ENCODE measurements at places on chromosomes 6 and 20. TPM values are rescaled to one million over a fixed set of nuclear protein-coding genes. Genes with fewer than 3 reads are reported as not detected.

QKI gene
- 206 TPM for polyA plus RNA-seq

TMEM63B gene
- polyA plus RNA-seq, result 18.8 TPM

HFE gene
- 5.0 TPM for polyA plus RNA-seq

PRPH2 gene
- polyA plus RNA-seq, result 7.9 TPM

PARD6B gene
- polyA plus RNA-seq, result 0.66 TPM

EYA2 gene
- 2.4 TPM for polyA plus RNA-seq

SIRPA gene
- polyA plus RNA-seq, result 20.9 TPM

CTAGE9 gene
- polyA plus RNA-seq, result not detected

KCNB1 gene
- not detected for polyA plus RNA-seq

ME1 gene
- polyA plus RNA-seq, result 1.8 TPM

SLC35D3 gene
- polyA plus RNA-seq, result not detected

GRCh38 chr20:60804918-60805630, 447.0 kb upstream of the CDH4 start:
- peak; percentile 36 for DNase-seq

GRCh38 chr6:131258816-131259476, 123.7 kb downstream of the AKAP7 start:
- DNase-seq, result no peak

DNA sequence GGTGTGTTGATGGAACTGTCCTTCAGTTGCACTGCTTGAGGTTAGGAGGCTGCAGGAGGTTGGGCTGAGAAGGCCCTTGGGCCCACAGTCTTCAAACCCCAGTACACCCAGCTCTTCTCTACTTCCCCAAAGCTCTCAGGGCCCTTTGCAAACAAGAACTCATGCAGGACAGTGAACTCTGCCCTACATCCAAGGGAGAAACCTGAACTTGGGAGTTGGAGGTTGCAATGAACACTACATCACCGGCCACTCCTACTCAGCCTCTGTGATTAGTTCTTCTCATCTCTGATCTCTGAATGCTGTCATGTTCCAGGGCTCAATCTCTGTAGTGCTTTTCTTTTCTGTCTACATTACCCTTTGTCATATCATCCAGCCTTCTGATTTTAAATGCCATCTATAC, 148.5 kb upstream of the PDE7B start:
- DNase-seq, result no peak

GRCh38 chr6:161481786-161482516, 208.1 kb upstream of the AGPAT4 start:
- no peak for DNase-seq

GRCh38 chr6:42505385-42505718, 53.6 kb upstream of the TRERF1 start:
- no peak for DNase-seq

- no peak for DNase-seq
Measured at GRCh38 chr6:35154262-35154661, 13.1 kb upstream of the TCP11 start.

GRCh38 chr20:57407541-57407956, 16.4 kb downstream of the RBM38 start:
- no peak for DNase-seq

GRCh38 chr6:122484760-122485159, 13.2 kb upstream of the SERINC1 start:
- no peak for DNase-seq

GRCh38 chr6:38750968-38751615, 36.0 kb downstream of the DNAH8 start:
- no peak for DNase-seq

DNA sequence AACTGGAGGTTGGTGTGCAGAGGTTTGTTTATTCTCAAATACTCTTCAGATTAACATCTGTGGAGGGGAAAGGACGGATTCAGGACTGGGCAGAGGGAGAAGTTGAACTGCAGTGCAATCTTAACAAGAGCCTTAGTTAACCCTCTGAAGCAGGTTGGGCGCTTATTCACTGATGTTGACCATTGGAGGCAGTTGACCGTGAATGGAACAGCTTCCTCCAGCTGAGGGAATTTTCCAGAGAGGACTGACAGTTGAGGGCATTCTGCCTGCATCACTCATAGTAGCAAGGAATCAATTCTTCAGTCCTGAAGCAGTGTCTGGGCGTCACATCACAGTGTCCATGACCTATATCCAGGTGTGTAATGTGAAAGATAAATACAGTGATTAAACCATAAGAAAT, 80.9 kb downstream of the PLCB4 start:
- no peak for DNase-seq

DNA sequence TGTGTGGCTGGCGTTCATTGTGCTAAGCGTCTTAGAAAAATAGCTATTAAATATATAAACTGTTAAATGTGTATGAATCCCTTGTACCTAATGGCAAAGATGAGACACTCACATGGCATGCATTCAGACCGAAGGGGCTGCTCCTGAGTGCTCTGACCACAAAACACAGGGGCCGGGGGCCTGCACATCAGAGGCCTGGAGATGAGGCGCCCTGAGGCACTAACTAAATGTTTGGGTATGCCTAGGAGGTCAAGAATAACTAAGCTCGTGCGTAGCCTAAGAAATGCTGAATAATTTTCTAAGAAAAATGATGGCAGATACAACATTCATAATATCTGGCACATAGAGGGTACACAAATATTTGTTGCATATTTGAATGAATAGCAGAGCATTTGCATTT, 92.5 kb downstream of the PSMB1 start:
- DNase-seq, result no peak

GRCh38 chr6:81172056-81172740, 580.3 kb downstream of the TENT5A start:
- DNase-seq, result peak; percentile 61

DNA sequence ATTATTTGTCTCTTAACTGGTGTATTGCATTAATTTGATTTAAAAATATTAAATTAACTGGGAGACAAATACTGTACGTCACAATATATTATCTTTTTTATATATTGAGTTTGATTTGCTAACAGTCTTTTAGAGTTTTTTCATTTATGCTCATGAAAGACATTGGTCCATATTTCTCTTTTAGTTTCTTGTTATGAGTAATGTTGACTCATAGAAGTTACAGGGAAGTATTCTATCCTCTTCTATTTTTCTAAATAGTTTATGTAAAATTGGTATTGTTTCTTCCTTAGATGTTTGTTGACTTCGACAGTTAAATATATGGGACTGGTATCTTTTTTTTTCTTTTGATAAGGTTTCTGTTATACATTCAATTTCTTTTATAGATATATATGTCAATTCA, 1115.6 kb upstream of the CITED2 start:
- no peak for DNase-seq

DNA sequence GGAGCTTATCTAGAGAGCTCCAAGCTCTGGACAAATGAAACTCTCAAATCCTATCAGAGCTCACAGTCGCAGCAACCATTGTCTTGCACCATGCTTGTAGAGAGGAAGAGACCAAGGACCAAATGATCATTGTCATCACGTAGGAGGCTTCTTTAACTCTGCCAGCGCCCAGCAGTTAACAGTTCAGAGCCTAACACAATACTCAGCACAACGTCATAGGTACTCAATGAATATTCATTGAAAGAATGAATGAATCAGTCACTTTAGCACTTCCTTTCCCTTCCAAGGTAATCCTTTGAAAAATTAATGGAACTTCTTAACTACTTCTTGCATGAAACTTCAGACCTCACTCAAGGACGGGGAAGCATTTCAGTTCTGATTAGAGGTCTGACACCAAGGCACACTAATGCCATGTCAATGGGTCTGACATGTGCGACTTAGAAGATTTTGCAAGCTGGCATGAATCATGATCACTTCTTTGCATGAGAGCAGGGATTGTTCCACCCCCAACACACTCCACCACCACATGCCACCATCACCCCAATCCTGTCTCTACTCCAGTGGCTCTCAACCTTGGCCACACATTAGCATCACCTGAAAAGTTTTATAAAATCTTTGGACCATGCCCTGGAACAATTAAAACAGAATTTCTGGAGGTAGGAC, 45.1 kb downstream of the KHDC1L start:
- DNase-seq, result no peak

GRCh38 chr6:90863043-90863442, 276.2 kb upstream of the MAP3K7 start:
- DNase-seq, result no peak

DNA sequence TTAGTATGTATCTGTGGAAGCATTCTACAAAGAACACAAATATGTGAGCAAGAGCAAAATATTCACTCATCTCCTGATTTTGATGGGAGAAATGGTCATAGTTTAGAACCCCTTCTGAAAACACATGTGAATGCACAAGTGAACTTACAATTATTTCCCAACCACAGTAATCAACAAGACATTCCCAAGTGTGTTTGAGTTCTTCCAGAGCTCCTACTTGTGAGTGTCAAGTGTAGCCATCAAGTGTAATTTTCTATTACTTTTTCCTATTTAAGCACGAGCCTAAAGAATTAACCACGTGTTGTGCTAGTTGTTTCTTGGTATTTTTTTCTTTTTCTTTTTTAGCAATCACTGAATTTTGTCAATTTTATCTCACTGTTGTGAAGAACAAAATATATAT, 402.3 kb downstream of the NKAIN2 start:
- no peak for DNase-seq

GRCh38 chr6:6482256-6482655, 106.3 kb upstream of the LY86 start:
- DNase-seq, result no peak

GRCh38 chr6:147699637-147700036, 191.1 kb downstream of the SAMD5 start:
- no peak for DNase-seq

DNA sequence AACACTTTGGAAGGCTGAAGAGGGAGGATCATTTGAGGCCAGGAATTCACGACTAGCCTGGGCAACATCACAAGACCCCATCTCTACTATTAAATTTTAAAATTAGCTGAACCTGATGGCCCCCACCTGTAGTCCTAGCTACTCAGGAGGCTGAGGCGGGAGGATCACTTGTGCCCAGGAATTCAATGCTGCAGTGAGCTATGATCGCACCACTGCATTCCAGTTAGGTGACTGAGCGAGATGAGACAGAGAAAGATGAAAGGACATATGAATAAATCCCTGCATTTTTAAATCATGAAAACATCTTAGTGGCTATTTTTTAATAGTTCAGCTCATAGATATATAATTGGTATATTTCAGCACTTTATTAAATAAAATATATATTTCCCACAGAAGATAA, 93.8 kb downstream of the GPR63 start:
- no peak for DNase-seq

GRCh38 chr20:63183422-63184146, 32.3 kb downstream of the YTHDF1 start:
- no peak for DNase-seq

DNA sequence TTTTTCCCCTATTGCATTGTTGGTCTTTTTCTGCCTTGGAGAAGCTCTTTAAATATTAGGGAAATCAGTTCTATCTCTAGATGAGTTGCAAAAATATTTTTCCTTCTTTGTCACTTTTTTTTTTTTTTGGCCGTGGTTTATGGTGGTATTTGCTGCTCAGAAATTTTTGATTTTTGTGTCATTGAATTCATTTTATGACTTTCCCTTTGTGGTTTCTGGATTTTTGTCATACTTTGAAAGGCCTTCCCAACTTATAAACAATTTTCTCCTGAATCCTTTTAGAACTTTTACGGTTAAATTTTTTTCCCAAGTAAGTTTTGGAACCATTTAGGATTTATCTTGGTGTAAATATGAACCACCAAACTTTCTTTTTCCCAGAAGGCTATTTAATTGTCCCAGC, 145.6 kb downstream of the GJA10 start:
- DNase-seq, result no peak

DNA sequence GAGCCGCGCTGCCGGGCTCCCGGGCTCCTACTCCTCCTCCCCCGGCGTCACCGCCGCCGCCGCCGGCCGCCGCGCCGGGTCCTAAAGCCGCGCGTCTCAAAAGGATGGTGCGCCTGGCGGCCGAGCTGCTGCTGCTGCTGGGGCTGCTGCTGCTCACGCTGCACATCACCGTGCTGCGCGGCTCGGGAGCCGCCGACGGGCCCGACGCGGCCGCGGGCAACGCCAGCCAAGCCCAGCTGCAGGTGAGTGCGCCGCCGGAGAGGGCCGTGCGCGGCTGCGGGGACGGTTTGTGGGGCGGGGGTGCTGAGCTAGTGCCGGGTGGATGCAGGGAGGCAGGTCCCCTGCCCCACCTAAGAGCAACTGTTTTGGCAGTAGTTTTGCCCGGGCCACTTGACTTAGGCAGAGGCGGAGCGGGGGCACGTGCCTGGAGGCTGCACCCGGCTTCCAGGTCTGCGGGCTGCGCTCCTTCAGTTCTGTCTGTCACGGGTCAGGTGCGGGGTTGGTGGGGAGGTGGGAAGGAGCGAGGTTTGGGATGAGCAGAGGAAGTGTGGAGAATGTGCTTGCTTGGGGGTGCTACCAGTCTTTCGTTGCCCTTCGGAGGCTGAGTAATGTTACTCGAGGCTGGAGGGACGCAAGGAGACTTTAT, 722 bp downstream of the ISM1 start:
- DNase-seq, result peak; percentile 24

GRCh38 chr6:49052901-49053300, 410.2 kb downstream of the MMUT start:
- no peak for DNase-seq

DNA sequence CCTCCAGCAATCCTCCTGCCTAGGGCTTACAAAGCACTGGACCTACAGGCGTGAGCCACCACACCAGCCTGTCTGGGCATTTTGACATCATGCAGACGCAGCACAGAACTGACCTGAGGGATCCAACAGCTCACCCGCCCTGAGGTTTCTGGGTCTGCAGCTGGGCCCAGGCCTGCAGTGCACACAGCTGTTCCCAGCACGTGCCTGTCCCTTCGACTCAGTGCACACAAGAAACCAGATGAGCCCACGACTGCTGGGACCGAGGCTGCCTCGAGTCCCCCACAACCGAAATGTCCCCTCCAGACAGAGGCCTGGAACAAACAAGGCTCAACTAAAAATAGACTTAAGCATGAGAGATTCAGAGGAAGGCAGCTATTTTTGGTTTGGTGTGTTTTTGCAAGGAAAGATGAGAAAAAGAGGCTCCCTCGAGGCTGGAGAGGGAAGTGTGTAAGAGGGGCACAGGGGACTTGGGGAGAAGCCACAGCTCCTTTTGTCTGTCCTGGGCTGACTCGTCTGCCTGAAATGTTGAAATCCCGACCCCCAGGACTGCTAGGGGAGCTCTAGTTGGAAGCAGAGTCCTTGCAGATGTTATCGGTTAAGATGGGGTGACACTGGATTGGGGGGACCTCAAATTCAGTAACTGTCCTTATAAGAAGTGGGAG, 66.3 kb downstream of the YTHDF1 start:
- no peak for DNase-seq

DNA sequence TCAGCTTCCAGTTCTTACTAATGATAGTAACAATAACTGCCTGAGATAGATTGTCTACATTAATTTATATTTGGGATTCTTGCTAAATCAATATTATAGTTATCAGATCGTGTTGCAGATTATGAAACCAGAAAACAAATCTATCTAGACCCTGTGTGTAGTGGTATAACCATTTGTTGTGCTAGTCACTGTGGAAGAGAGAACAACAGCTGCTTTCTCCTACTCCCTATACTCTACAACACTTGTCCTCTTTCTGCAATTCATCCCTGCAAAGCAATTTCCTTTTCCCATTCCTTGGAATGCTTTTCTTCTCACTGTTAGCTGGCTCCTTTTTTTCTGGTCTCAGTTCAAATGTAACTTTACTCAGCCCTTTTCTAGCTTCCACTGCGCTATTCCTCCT, 8.3 kb downstream of the COX7A2 start:
- no peak for DNase-seq
